ENCODE measurements at places on chromosomes 5 and 9.
A peak's percentile ranks its signal among the peaks of the same experiment; 100 is the strongest.

DNA sequence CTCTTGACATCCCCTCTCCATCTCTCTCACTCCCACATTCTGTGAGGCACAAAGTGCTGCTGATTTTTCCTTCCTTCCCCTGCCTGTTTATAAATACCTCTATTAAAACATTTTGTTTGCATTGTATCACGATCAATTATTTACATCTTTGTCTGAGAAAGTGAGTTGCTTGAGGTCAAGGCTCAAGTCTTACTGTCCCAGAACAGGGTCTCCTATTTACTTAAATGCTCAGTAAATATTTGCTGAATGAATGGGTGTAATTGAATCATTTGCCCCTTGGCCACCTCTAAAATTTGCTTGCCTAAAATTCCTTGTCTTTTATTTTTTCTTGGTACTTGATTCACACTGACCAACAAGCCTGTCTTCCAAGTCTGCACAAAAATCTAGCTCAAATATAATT is 103.5 kb downstream of the ZNF462 start:
- no peak for DNase-seq

- no peak for DNase-seq
These were observed 43.0 kb upstream of the UBAC1 start for GRCh38 chr9:136004219-136004618.

DNA sequence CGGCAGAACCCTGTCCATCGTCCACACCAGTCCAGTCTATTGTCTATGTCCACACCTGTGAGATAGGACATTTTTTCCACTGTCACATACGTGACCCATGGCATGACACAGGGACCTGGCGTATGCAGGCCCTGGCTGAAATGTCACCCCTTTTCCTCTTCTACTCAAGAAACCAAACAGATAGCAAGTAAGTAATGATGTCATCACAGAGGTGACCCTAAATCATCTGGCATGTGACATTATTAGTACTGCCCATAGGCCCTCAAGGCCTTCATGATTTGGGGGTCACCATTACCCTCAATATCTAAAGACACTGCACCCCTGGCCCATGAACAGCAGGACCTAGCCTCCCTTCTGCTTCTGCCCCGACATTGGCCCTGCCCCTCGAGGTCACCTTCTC is 88.3 kb downstream of the LHX2 start:
- DNase-seq, result no peak

- no peak for DNase-seq
These were observed 108.1 kb downstream of the JAKMIP2 start for GRCh38 chr5:147674411-147674810.

DNA sequence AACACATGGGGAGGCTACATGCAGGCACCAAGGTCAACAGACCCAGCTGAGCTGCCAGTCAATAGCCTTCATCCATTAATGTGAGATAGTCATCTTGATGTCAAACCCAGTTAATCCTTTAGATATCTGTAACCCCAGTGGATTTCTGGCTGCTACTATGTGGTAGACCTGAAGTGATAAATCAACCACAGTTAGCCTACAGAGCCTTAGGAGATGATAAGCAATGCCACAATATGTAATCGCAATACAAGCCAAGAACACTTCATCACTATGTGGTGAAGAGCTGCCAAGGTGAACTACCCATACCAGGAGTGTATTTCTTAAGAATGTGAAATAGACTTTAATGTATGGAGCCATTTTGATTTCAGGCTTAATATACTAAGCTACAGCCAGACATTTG is 1175.5 kb downstream of the DTWD2 start:
- DNase-seq, result no peak

DNA sequence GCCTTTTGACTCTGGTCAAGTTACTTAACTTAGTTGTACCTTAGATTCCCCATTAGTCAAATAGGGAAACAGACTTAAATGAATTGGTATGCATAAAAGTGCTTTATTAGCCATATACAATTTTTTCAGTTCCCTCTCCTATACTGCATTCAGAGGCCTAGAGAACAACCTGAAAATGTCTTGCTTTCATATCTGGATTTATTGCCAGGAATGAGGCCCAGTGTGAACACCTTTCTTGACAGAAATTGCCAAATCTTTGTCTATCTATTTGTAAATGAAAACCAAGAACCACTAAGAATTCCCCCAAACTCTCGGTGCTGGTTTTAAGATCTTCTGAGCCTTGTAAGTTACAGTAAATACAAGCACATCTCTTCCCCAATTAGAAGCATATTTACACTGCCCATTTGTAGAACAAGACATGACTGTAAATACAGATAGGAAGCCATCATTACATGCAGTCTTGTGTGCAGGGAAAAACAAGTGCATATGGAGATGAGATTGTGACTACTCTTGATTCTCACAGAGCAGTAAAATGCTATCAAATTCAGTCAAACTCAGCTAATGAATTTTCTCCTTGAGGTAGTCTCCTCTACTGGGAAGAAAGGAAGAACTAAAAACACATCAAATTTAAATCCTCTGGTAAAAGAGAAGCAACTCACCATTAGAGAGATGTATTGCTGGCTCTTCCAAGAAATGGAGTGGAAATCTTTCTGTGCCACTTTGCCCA is 5.2 kb upstream of the FAM13B start:
- no peak for DNase-seq

DNA sequence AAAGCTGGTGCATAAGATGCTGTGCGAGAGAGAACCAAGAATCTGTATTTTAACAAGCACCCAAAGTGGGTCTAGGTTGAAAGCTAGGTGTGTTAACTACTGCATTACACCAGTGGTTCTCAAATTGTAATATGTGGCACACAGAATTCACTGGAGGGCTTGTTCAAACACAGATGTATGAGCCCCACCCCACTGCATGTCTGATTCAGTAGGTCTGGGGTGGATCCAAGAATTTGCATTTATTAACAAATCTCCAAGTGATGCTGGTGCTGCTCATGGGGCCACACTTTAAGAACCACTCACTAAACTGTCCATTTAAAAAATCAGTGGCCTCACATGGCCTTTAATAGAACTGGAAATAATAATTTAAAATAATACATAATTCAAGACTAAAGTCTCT is 40.4 kb downstream of the LPAR1 start:
- peak; percentile 88 for DNase-seq

- peak; percentile 72 for DNase-seq
These were observed 135.4 kb upstream of the TAS2R1 start for GRCh38 chr5:9765419-9766140.

DNA sequence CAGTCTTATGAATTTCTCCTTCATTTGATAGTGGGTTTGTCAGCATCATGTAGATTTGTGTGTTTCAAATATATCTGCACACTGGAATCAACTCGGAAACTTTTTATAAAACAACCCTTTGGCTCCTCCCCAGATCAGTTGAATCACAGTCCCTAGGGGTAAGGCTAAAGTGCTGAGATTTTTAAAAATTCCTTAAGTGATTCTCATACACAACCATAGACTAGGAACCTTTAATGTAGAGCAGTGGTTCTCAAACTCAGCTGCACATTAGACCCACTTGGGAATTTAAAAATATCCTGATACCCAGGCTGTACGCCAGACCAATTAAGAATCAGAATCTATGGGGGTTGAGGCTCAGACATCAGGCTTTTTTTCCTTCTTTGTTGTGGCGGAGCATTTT is 17.5 kb upstream of the JAK2 start:
- DNase-seq, result peak; percentile 81

DNA sequence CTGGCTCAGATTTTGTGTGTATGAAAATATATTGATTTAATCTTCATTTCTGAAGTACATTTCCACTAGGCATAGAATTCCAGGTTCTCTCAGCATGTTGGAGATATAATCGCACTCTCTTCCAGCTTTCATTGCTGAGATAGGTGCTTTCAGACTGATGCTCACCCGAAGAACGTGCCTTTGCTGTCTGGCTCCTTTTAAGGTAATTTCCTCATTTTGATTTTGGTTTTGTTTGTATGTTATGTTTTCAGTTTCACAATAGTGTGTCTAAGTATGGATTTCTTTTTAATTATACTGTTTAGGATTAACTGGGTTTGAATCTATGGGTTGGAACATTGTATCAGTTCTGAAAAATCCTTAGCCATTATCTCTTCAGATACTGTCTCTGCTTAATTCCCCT is 132.0 kb upstream of the NFIB start:
- no peak for DNase-seq

Data from GM23248 (cell line).